ENCODE measurements at places on chromosomes 2 and 18.

GRCh38 chr2:234632527-234633391 is 135.9 kb upstream of the ARL4C start:
- no peak for DNase-seq

- no peak for DNase-seq
Observed at GRCh38 chr18:3664563-3665178, 214.7 kb downstream of the TGIF1 start.

DNA sequence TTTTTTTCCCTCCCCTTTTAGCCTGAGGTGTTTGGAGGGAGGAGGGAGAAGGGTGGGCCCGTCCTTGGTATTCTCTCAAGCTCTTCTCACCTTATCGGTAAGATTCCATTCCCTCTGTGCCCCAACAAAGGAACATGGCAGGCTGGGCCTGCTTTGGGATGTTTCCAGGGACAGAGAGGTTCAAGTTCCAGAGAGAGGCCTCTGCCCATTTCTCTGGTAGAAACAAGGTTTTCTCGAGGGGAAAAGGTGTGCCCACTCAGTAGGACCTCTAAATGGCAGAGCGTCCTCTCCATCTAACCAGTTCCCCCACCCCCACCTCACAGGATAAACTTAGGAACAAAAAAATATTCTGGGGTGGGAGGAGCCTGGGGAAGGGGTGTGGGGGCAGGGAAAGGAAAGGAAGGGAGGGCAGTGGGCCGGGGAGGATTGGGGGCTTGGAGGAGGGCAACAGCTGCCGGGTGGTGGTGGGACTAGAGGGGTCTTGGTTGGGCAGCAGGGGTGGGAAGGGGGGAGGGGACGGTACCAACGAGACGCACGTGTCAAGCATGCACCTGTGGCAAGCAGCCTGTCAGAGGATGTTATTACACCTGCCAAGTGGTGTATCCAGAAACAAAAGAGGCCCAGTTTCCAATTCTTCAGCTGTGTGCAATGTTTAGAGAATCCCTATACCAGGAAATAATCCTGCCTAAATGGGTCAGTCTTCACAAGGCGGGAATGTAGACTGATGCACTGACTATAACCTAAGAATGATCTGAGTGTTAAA is 2.1 kb downstream of the PCBP1 start:
- no peak for DNase-seq

- DNase-seq: no peak
Observed at GRCh38 chr2:150129921-150130575, 357.4 kb downstream of the RND3 start.

DNA sequence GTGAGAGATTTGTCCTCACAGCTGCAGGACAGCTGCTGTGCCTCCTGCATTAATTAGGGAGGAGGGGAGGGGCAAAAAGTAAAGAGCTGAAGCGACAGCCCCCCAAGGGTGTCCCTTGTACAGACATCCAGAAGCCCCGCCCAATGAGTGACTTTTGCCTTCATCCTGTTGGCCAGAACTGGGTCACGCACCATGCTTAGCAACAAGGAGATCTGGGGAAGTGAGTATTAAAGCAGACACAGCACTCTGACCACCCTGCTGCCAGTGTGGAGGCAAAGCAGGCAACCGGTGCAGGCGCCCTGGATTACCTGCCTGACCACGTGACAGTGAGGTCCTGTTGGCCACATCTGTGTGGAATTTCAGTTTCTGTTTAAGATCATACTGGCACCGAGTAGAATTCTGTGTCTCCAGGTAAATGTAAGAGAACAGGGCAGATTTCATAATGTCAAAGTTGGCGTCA is 21.5 kb upstream of the BIN1 start:
- no peak for DNase-seq

GRCh38 chr2:132372276-132372675 is 44.3 kb upstream of the GPR39 start:
- DNase-seq: no peak

GRCh38 chr2:50786345-50786744 is 245.6 kb downstream of the NRXN1 start:
- peak; percentile 11 for DNase-seq

DNA sequence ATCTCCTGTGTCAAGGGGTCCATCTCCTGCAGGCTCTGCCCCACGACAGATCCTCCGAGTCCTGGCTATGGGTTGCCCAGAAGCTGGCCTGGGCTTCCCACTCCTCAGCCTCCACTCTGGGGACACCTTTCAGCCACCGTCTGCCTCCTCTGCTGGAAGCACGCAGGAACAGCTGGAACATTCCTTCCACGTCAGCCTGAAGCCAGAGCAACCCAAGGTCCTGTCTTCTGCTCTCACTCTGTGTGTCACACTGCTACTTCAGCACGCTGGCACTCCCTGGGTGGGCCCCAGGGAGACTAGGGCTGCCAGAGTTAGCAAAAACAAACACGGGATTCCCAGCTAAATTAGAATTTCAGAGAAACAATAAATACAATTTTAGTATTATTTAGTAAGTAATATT is 148.8 kb downstream of the HRH4 start:
- no peak for DNase-seq

- no peak for DNase-seq
Observed at GRCh38 chr2:64405581-64406406, 48.2 kb upstream of the LGALSL start.

GRCh38 chr18:79019881-79020280 is 40.3 kb downstream of the SALL3 start:
- no peak for DNase-seq

GRCh38 chr2:182300608-182301007 is 126.2 kb downstream of the PDE1A start:
- no peak for DNase-seq

- no peak for DNase-seq
Observed at GRCh38 chr2:181483211-181483610, 26.0 kb downstream of the ITGA4 start.

DNA sequence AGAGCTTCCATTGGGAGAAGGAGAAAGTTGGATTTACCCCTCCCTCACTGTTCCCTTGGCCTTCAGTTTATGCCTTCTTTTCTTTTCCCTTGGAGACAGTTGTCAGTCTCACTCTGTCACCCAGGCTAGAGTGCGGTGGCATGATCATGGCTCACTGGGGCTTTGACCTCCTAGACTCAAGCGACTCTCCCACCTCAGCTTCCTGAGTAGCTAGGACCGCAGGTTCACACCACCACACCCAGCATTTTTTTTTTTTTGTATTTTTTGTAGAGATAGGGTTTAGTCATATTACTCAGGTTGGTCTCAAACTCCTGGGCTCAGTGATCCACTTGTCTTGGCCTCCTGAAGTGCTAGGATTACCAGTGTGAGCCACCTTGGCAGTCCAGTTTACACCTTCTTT is 49.9 kb downstream of the SLC9A4 start:
- DNase-seq: no peak

DNA sequence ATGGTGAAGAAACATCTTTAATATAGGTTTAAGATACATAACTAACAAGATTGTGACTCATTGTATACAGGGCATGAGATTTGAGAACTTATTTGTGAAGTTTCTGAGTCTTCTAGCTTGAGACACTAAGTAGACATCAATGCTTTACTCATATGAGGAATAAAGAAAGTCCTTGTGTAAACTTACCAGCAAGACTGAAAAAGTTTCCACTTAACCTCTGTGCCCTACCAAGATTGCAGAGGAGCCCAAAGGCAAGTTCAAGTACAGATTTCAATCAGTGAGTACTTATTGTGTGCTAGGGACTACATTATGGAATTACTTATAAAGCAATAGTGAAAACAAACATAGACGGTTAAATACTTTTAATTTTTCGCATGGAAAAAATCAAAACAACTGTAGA is 1041.2 kb upstream of the CELF4 start:
- DNase-seq: no peak

- no peak for DNase-seq
Observed at GRCh38 chr18:50126471-50126870, 68.5 kb downstream of the MYO5B start.

- no peak for DNase-seq
Observed at GRCh38 chr2:221924576-221924975, 352.5 kb upstream of the EPHA4 start.

DNA sequence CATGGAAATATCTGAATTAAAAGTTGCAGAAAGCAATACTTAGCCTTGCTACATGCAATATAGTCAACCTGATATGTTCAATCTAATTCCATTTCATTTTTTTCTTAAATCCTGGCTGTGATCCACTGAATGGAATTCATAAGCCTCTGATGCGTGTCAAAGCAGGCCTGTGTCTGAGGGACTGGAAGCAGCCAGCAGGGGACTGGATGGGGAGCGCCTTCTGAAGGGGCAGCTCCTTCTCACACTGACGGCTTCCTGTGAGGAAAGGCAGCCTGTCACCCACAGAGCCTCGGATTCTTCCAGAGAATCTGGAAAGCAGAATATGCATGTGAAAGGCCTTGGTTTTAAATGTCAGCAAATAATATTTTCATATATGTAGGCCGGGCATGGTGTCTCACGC is 73.5 kb downstream of the KCNF1 start:
- DNase-seq: no peak

DNA sequence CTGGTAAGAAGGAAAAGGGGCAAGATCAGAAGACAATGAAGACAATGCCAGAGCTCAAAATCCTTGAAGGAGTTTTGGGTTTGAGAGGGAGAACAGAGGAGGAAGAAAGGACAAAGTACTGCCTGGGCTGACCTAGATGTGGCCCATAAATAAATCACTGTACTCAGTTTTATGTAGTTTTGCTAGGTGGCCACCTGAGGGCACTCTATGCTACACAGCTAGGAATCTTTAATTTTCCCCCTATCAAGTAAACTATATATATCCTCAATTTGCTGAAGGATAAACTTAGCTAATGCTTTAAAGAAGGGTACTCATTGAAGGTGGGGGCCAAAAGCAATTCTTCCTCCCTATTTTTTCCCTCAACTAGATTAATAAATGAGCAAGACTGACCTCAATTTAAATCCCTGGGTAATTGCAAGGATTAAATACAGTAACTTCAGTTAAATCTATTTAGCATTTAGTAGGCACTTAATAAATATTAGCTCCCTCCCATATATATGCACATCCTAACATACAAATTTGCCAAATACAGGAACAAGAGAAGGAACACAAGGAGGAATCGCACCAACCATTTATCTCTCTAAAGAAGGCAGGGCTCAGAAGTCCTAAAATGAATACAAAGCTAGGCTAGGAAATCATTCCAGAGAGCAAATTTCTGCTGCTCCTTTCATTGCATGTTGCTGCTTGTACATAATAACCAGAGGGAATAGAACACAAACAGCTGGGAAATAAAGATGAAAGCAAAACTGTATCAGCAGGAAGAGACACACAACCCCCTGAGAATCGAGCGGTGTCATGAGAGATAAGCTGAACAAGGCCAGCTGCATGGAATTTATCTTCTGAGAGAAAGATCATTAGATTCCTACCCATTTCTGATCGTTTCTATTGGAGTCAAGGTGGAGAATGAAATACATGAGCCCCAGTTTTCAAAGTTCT is 540.1 kb downstream of the NRXN1 start:
- DNase-seq: peak; percentile 37

DNA sequence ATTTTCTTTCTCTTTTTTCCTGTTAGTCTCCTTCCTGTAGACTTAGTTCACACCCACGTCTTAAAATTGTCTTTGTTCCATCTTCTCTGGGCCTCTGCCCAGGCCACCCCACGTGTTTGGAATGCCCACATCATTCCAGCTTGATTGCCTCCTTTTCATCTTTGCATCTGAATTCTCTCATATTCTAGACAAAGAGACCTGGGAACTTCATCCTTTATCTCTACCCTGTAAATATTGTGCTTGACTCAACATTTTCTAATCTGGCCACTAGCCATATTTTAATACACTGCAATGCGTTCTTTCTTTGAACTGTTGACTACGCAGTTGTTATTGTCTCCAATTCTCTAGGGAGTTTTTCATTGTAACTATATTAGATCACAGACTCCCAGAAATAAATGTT is 187.5 kb upstream of the NRXN1 start:
- DNase-seq: no peak

GRCh38 chr18:27094621-27095020 is 90.5 kb downstream of the CHST9 start:
- DNase-seq: no peak

All from ACHN (cell line).